G401 (cell line): ENCODE measurements at places on chromosomes 7 and 10. TPM values are rescaled to one million over a fixed set of nuclear protein-coding genes. Genes with fewer than 3 reads are reported as not detected.

The EN2 gene
- not detected in 2 replicates for total RNA-seq

The ATOH7 gene
- total RNA-seq, result 0.37 and 0.92 TPM in 2 replicates

The ARL3 gene
- total RNA-seq, result 10.4 and 10.5 TPM in 2 replicates

The HMX3 gene
- not detected in 2 replicates for total RNA-seq

The DNAH11 gene
- total RNA-seq, result 0.43 and 3.4 TPM in 2 replicates

DNA sequence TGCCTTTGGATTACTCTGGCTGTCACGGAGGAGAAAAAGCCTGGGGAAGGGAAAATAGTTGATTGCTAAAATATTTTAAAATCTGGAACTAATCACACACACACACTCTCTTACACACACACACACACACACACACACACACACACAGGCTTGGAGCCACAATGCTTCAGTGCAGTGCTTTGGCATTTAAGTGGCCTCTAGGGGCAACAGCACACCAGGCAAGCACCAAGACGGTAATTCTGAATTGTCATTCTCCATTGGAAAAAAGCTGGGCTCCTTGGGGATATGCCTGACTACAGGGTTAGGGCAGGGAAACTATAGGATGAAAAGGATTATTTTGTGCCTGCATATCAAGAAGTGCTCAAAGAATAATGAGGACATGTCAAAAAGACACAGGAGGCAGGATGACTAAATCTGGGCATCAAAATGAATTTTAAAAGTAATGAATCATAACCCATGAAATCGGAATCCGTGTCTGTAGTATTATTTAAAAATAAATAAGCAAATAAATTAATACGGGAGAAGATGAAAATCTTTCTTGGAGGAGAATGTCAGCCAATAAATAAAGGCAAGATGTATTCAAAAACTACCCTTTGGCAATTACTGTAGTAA is 30.4 kb upstream of the DDC start:
- DNase-seq, result peak; percentile 56

DNA sequence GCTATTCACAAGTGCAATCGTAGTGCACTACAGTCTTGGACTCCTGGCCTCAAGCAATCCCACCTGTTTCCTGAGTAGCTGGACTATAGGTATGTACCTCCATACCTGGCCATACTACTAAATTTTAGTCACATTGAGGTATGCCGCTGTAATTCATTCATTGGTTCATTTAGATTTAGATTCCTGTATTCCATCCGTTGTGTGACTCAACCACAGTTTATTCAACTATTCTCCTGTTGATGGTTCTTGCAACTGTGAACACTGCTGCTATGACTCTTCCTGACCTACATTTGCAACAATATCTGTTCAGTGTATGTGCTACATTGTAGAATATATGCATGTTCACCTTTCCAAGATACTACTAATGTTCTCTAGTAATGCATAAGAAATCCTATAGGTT is 8.0 kb upstream of the ZCCHC24 start:
- DNase-seq, result no peak

GRCh38 chr10:45593938-45594275 is 78.7 kb downstream of the ZFAND4 start:
- no peak for DNase-seq

GRCh38 chr10:109928475-109928891 is 5.2 kb upstream of the XPNPEP1 start:
- DNase-seq, result no peak

DNA sequence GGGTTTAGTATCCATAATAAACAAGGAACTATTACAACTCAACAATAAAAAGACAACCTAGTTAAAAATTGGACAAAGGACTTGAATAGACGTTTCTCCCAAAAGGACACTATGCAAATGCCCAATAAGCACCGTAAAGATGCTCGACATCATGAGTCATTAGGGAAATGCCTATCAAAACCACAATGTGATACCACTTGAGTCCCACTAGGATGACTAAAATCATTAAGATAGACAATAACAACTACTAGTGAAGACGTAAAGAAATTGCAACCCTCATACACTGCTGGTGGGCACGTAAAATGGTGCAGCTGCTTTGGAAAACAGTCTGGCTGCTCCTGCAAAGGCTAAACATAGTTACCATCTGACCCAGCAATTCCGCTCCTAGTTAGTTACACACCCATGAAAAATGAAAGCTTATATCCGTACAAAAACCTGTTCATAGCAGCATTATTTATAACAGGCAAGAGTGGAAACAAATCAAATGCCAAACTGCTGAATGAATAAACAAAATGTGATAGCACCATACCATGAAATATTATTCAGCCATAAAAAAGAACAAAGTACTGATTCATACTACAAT is 17.3 kb downstream of the CCDC3 start:
- no peak for DNase-seq

DNA sequence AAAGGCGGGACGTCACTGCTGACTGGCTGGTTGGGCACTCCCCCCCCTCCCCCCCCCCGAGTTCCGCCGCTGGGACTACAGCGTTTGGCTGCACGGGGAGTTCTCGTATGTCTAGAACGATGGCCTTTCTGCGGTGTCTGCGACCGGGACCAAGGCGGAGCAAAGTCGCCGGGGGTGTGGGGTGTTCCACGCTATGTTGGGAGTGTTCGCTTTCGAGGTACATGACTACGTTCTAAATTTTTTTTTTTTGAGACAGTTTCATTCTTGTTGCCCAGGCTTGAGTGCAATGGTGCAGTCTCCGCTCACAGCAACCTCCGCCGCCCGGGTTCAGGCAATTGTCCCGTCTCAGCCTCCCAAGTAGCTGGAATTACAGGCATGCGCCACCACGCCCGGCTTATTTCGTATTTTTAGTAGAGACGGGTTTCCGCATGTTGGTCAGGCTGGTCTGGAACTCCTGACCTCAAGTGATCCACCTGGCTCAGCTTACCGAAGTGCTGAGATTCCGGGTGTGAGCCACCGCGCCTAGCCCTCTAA is 573 bp upstream of the IDI1 start:
- DNase-seq, result no peak

GRCh38 chr10:132827861-132828539 is 42.1 kb upstream of the NKX6-2 start:
- no peak for DNase-seq

GRCh38 chr7:115844857-115845256 is 185.7 kb downstream of the TFEC start:
- DNase-seq, result no peak

DNA sequence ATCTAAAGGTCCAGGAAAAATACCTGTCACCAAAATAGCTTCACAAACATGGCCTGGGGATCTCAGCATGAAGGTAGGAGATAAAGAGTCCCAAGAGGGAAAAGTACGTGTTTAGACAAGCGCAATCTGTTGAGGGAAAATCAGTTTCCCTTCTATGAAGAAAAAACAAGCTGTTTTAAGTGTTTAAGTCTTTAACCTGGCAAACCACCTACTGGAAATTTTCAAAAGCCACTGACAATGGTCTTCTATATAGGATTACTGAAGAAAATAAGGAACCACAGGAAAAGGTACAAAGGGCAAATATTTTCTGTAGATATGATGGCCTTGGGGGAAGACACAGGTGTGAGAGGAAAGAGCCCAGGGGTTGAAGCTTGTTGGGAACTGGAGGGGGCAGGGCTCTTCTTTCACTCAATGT is 21.2 kb downstream of the ALDH18A1 start:
- no peak for DNase-seq

- no peak for DNase-seq
Measured at GRCh38 chr10:130044067-130045061, 66.3 kb downstream of the C10orf143 start.

- no peak for DNase-seq
Measured at GRCh38 chr10:84156768-84157167, 16.8 kb upstream of the GPR15LG start.
